ENCODE measurements at places on chromosomes 12 and 14. TPM values are rescaled to one million over a fixed set of nuclear protein-coding genes. Genes with fewer than 3 reads are reported as not detected.

GRCh38 chr12:119592232-119592631 lies 1.3 kb upstream of the TMEM233 start:
- DNase-seq: peak; percentile 18

DNA sequence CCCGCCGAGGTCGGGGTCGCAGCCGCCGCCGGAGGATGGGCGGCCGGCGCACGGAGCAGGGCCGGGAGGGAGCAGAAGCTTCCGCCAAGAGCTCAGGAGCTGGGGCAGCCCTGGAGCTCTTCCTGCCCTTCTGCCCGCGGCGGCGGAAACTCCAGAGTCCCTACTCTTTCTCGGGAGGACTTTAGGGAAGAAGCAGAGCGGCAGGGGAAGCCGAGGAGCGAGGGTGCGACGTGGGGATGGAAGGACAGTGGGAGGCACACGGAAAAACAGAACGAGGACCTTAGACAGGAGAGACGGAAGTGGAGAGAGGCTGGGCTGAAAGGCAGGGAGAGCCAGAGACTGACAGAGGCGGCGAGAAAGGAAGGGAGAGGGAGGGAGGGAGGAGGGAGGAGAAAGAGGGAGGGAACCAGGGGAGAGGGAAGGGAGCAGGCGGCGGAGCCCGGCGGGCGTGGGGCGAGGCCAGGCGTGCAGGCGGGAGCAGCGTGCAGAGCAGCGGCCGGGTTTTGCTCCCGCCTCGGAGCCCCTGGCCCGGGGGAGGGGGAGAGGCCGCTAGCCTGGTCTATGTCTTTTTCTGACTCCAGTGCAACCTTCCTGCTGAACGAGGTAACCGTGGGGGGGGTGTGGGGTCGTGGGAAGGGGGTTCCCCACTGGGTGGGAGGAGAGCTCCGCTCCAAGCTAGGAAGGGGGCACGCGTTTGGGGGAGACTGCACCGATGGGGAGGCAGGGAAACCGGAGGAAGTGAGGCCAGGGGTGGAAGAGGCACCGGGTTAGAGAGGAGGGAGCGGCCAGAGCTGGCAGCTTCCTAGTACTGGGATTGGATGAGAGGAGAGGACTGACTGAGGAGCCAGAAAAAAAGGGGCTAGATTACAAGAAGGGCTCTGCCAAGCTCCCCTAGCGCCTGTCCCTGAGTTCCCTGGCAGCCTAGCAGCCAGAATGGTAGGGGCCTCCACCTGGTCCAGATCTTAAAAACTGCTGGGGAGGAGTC lies 2.9 kb upstream of the CACNB3 start:
- peak; percentile 74 for DNase-seq

DNA sequence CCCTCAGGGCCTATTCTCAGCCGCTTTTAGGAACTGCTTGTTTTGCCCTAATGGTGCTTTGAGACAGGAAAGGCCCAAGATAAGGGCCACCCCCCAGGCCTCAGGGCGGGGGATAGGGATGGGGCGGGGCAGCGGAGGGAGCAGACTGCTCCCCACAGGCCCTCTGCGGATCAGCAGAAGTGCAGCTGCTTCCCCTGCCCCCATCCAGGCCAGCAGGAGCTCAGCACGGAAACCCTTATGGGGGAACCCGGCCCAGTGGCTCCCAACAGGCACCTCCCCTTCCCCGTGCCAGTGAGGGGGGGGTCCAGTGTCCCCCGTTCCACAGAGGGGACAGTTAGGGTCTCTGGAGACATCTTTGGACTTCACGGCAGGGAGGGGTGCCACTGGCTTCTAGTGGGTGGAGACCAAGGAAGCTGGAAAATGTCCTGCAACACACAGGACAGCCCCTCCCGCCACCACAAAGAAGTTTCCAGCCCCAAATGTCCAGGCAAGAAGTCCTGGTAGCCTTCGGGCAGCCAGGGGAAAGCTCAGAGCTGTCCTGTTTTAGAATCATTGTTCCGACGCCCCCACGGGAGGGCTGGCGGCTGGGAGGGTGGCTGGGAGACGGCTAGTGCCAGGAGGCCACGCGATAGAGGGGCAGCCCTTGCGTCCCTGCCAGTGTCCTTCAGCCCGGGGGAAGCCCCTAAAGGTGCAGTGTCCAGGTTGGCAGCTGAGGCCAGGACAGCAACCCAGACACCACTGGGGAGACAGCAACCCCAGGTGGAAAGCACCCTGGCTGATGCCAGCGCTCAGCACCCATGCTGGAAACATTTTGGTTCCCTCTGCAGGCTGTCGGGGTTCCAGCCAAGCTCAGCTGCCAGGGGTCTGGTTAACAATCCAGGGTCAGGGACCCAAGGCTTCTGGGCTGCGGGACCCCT lies 10.4 kb upstream of the GPR132 start:
- DNase-seq: no peak

- no peak for DNase-seq
These were observed 465.6 kb downstream of the ZFP36L1 start for GRCh38 chr14:68327231-68327630.

GRCh38 chr12:53171725-53172329 lies 8.7 kb upstream of the ZNF740 start:
- DNase-seq: no peak

DNA sequence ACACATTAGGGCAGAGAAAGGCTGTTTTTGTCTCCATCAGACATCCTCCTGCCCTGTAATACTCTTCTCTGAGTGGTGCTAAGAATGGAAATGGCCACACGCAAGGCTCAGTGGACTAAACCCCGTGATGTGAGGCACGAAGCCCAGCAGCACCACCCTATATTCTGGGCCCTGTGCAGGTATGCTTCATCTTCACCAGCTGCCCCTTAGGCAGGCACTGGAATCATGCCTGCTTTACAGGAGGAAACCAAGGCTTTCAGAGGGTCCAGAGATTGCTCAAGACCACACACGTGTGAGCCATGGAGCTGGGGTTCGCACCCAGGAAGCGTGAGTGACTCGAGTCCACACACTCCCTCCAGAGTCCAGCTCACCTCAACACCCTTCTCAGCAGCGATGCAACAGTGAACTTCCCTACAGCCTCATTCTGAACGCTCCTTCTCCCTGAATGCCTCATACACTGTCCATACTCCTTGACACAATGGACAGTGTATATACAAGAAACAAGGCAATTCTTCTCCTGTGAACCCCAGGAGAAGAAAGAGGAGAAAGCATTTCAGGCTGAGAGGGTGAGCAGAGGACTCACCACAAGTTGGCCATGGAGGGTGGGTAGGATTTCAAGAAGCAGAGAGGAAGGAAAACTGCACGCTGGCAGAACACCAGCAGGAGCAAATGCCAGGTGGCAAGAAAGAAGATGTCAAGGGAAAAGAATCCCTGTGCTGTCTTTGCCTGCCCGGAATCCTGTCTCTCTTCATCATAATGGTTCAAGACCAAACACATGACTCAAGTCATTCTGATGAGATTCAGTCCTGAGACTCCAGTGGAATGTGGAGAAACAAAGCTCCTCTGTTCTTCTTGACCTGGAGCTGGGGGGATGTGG lies 39.1 kb downstream of the NT5DC3 start:
- peak; percentile 93 for DNase-seq

GRCh38 chr14:103898711-103899110 lies 29.5 kb upstream of the TDRD9 start:
- no peak for DNase-seq

- DNase-seq: no peak
These were observed 10.5 kb downstream of the TM7SF3 start for GRCh38 chr12:27003421-27004381.

GRCh38 chr14:98290596-98290995 lies 981.4 kb downstream of the BCL11B start:
- DNase-seq: peak; percentile 29

- DNase-seq: no peak
These were observed 92.7 kb downstream of the DYRK2 start for GRCh38 chr12:67741270-67741669.

DNA sequence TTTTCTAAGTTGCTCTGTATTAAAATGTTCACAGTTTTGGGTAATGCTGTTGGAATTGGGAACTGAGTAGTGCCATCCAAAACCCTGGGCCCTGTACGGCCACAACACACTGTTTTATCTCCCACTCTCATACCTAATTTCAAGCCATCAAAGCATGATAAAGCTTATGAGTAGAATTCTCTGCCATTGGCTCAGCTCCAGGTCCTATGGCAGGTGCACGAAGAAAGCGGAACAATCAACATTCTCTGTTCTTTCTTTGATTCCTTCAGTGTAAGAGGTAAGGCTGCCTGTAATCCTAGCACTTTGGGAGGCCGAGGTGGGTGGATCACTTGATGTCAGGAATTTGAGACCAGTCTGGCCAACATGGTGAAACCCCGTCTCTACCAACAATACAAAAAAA lies 394.9 kb downstream of the CCDC91 start:
- DNase-seq: no peak

GRCh38 chr12:11805043-11805442 lies 155.6 kb downstream of the ETV6 start:
- no peak for DNase-seq

DNA sequence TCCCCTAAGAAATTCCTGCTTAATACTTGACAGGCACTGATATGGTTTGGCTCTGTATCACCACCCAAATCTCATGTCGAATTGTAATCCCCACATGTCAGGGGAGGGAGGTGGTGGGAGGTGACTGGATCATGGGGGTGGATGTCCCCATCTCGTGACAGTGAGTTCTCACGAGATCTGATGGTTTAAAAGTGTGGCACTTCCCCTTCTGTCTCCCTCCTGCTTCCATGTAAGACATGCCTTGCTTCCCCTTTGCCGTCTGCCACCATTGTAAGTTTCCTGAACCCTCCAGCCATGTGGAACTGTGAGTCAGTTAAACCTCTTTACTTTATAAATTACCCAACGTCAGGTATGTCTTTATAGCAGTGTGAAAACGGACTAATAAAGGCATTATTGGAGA lies 198.0 kb downstream of the FOXN3 start:
- no peak for DNase-seq

GRCh38 chr14:39957290-39957689 lies 525.1 kb upstream of the FBXO33 start:
- DNase-seq: no peak

DNA sequence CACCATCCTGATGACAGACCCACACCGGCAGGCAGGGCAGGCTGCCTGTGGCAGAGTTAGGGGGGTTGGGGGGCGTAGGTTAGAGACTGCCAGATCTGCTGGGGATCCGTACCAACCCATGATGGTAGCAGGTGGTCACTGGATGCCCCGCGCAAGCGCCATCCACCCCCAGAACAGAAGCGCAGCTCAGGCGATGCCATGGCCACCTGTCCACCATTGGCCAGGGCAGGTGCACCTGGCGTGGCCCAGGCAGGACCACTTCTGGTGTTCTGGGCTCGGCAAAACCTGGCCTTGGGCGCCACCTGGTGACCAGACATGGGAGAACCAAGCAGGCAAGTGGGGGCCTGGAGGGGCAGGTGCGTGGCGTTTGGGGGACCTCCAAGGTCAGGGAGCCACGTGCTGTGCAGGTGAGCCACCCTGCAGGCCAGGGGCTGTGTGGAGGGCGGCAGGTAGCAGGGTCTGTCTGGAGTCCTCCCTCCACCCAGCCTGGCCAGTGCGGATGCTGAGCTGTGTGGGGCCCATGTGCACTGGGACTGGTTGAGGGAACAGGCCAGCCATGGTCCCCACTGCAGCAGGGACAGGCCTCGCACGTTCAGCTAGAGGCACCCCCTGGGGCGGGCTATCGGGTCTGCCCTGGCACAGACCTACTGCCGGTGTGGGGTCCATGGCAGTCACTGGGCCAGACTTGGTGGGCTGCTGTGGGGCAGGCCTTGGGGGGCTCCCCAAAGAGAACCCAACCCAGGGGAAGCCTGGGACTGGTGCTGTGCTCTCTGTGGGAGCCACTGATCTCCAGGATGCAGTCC lies 15.6 kb downstream of the BAG5 start:
- DNase-seq: no peak

- no peak for DNase-seq
These were observed 23.7 kb downstream of the LGMN start for GRCh38 chr14:92724516-92725340.

- peak; percentile 88 for DNase-seq
These were observed 6.1 kb downstream of the SOS2 start for GRCh38 chr14:50225067-50225973.

- no peak for DNase-seq
These were observed 7.0 kb upstream of the MMP19 start for GRCh38 chr12:55849616-55850343.

- no peak for DNase-seq
These were observed 64.9 kb upstream of the GALNT9 start for GRCh38 chr12:132393991-132394949.

GRCh38 chr12:107064687-107065086 lies 28.7 kb downstream of the CRY1 start:
- no peak for DNase-seq

GRCh38 chr14:72876005-72876709 lies 17.7 kb downstream of the DPF3 start:
- DNase-seq: no peak

DNA sequence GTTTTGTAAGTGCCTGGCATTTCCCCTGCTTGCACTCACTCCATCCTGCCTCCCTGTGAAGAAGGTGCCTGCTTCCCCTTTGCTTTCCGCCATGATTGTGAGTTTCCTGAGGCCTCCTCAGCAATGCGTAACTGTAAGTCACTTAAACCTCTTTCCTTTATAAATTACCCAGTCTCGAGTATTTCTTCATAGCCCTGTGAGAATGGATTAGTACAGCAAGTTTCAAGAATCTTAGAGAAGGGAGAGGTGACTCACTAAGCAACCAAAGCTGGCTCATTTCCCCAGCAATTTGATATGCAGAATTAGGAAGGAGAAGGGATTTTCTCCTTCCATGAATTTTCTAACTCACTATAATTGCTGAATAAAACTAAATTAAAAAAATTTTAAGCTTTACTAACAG lies 251.0 kb upstream of the FOXG1 start:
- peak; percentile 83 for DNase-seq

GRCh38 chr12:52285851-52286530 lies 5.3 kb downstream of the KRT81 start:
- no peak for DNase-seq

- no peak for DNase-seq
These were observed 729 bp upstream of the M6PR start for GRCh38 chr12:8950221-8950527.

DNA sequence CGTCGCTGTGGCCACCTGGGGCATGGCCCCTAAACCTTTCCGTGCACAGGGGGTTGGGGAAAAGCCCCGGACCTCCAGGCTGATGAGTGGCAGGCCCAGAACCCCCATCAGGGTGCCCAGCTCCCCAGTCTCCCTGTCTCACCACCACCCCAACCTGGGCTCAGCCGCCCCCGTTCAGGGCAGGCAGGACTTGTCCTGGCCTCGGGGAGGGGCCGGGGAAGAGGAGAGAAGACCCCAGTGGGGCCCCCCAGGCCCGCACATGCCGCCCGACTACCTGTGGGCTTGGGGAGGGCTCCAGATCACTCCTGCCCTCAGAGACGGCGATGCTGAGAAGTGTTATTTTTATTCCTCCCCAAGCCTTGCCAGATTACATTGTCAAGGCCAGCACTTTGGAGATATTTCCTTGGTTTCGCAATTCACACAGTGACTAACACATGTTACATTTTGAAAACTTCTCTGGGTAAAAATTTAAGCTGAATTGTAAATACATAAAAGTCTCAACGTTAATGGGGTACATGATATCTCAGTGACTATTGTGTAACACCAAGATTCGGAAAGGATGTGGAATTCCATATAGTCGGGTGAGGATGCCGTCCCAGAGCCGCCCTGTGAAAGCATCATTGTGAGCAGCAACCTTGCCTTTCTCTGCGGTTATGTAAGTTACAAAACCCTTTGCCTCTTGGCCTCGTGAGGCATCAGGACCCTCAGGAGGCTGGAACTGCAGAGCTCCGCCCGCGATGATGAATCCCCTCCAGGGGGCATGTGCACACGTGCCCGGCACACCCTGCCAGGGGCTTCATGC lies 85.6 kb upstream of the DIO3 start:
- DNase-seq: peak; percentile 66

The B4GALNT3 gene
- 3.6 TPM for total RNA-seq

The KRT8 gene
- 2,570 TPM for total RNA-seq

The FOXN4 gene
- total RNA-seq: not detected

The PMEL gene
- 3.9 TPM for total RNA-seq

The STAB2 gene
- total RNA-seq: not detected

The PAN2 gene
- 15.4 TPM for total RNA-seq

The INHBC gene
- not detected for total RNA-seq

Data from astrocyte (in vitro differentiated cells and primary cell).